NCI-H460 (cell line): ENCODE measurements at places on chromosomes 5 and 9.

DNA sequence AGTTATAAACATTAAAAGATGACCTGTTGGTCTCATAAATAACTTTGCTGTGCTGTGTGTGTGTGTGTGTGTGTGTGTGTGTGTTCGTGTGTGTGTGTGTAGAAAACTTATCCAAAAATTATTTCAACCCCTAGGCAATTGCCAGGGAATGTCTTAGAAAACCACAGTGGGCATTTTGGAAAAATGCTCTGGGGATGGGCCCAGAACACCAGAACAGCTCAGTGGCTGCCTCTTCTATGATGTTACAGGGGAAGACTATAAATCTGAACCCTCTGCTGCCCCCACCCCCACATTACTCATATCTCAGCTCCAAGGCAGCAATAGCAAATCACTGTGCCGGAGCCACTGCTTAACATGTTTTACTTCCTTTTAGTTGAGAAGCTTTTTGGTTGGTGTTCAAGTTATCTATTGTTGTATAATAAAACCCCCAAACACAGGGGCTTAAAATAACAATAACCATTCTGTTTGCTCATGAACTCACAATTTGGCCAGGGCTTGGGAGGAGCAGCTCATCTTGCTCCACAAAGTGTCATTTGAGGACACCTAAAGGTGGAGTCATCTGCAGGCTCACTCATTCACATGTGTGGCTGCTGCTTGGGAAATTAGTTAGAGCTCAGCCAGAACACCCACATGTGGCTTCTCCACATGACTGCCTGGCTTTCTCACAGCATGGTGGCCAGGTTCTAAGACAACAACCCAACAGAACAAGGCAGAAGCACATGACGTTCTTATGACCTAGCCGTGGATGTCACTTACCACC lies 40.4 kb downstream of the ACTBL2 start:
- DNase-seq, result no peak

- DNase-seq, result no peak
Measured at GRCh38 chr9:22241024-22241423, 205.6 kb upstream of the DMRTA1 start.

GRCh38 chr9:32430720-32431119 lies 46.3 kb downstream of the ACO1 start:
- no peak for DNase-seq

- no peak for DNase-seq
Measured at GRCh38 chr5:148760945-148761638, 65.3 kb upstream of the ADRB2 start.

GRCh38 chr5:59850766-59851165 lies 42.8 kb downstream of the PDE4D start:
- no peak for DNase-seq

GRCh38 chr5:115432691-115433090 lies 111.9 kb downstream of the FEM1C start:
- DNase-seq, result no peak

- DNase-seq, result no peak
Measured at GRCh38 chr9:83670381-83670780, 37.4 kb downstream of the UBQLN1 start.

- DNase-seq, result no peak
Measured at GRCh38 chr5:116248432-116248831, 163.6 kb downstream of the COMMD10 start.

- DNase-seq, result peak; percentile 56
Measured at GRCh38 chr5:31232273-31232888, 38.9 kb downstream of the CDH6 start.

DNA sequence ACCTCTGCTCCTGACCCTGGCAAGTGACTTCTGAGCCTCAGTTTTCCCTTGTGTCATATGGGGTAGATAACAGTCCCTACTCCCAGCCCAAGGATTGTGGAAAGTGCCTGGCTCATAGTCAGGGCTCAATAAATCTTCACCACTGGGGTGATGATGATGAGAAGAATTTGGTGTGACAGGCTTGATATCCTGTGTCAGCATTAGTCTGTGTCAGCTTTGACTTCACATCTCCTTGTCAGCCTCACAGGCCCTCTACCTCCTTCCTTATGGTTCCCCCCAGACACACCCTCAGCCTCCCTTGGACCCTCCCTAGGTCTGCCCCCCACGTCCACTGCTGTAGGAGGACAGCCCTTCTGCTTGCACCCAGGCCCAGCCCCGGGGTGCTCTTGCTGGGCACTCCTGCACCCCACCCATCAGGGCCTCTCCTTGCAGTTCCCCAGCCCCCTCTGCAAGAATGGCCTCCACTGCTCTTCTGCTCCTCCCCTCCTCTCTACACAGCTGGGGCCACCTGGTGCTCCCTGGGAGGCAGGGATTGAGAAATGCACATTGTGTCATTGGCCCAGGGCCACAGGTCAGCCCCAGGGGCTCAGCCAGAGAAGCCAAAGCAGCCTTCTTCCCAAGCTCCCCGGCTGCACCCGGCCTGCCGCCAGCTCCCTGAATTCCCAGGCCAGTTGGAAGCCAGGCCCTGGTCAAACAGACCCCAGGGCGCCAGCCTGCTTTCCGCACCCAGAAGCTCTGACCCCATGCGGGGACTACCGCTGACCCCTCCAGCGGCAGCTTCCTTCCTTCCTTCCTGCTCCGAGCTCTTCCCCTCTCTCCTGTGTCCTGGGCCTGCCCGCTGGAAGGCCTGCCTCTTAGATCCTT lies 7.7 kb downstream of the FGFR4 start:
- DNase-seq, result no peak
